ENCODE measurements at places on chromosomes 3 and 15.

DNA sequence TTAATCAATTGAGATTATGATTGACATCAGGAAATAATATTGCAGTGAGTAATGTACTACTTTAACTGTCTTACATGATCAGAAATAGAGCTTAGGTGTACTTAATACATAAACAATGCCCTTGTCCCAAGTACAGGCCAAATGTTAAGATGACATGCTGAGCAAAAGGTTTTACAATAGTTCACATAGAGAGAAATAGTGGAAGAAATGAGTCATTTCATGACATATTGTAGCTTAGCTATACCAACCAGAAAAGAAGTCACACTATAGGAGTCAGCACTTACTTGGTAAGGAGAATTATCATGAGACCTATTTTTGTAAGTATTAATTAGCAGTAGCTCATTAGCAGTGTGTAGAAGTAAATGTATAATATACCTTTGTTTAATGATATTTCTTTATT is 96.4 kb upstream of the NANOGP8 start:
- DNase-seq: no peak

DNA sequence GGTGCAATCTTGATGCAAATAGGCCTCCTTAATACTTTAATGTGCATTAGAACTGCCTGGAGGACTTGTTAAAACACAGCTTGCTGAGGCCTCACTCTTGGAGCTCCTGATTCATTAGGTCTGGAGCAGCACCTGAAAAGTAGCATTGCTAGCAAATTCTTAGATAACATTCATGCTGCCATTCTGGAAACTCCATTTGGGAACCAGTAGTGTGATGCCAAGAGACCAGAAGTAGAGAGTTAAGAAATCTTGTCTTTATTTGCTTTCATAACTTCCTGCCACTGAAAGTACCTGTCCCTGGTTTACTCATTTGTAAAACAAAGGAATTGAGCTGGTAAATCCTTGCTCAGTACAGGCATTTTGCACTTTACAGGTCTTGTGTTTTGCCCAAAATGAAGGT is 72.0 kb downstream of the RAP2B start:
- no peak for DNase-seq

DNA sequence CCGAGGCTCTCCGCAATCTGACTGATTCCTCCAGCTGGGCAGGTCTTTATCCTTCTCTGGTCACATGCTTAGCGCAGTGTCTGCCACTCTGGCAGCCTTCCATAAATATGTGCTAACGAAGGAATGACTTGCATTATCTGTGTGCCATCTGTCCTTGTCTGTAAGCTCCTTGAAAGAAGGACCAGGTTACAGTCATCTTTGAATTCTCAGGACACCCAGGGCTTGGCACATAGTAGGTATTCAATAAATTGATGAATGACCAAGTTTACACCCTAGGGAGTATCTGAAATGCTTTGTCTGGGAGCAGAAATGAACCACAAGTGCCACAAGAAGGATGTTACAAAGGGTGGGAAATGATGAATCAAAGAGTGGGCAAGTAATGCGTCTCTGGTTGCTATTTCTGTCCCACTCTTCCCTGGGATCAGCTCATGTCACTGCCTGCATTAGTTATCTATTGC is 16.5 kb upstream of the FAM3D start:
- DNase-seq: no peak

GRCh38 chr15:77139312-77139711 is 68.4 kb upstream of the TSPAN3 start:
- no peak for DNase-seq

DNA sequence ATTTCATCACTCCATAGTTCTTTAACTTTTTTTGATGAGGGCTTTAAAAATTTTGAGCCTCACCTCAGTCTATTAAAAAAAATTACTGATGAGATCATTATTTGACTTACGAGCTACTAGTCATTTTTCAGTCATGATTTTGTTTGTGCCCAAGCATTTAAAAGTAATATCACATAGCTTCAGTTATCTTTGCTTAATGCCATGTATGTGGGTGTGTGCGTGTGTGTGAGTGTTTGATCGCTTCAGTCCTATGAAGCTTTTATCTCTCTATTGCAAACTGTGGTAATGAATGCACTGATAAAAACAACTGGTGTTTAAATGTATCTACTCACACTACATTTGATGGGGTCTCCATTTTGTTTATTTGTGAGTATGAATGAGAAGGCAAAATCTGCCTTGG is 49.8 kb downstream of the RSRC1 start:
- DNase-seq: no peak

- no peak for DNase-seq
Measured at GRCh38 chr15:36632226-36632625, 52.8 kb downstream of the CDIN1 start.

GRCh38 chr15:95987299-95987698 is 343.2 kb upstream of the NR2F2 start:
- no peak for DNase-seq

GRCh38 chr15:40466426-40467260 is 4.1 kb upstream of the CHST14 start:
- no peak for DNase-seq

DNA sequence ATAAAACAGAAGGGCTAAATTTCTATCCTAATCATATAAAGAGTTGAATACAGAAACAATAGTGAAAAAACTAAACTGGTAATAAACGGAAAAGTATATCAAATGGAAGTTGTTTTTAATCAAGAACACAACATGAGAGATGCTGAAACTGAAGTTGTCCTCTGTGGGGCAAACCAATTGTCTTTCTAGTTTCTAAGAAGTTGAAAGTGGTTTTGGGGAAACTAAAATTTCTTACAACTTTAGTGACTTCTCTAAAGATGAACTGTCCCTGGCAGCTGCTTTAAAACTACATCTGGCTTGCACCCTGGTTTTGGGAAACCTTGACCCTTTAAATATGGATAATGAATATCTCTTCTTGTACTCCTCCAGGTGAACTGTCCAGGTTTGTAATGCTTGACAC is 155.6 kb downstream of the ADAM10 start:
- no peak for DNase-seq

- peak; percentile 90 for DNase-seq
Measured at GRCh38 chr3:59049671-59050331, at the start of gene CFAP20DC. CFAP20DC (minus strand) TSS chr3:59050025; CDS start chr3:59049631, 394 bp downstream.

DNA sequence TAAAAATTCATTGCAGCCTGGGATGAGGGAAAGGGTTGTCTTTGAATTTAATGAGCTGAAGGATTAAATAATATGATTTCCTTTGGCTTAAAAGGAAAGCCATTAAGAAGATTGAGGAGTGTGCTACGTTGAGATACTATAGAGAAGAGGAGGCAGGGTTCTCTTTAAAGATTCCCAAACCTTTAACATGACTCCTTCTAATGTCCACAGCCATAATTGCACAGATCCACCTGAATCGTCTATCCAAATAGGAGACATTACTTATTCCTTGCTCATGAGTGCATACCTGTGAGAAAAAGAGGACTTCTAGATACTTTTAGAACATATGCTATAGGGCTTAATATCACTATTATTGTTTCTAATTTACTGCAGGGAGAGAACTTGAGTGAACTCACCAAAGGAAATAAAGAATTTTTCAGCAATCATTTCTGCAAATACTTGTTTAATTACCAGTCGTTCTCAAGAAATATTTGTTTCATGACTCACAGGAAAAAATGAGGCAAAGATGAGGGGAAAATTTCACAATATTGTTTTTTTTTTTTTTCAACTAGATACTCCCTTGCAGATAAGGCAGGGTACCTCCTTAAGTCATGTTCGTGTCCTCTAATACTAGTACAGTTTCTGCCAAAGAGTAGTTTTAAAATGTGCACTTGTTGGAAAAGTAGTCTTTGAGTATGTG is 8.9 kb upstream of the SUCNR1 start:
- no peak for DNase-seq

- no peak for DNase-seq
Measured at GRCh38 chr3:171488479-171488878, 28.3 kb upstream of the TNIK start.

DNA sequence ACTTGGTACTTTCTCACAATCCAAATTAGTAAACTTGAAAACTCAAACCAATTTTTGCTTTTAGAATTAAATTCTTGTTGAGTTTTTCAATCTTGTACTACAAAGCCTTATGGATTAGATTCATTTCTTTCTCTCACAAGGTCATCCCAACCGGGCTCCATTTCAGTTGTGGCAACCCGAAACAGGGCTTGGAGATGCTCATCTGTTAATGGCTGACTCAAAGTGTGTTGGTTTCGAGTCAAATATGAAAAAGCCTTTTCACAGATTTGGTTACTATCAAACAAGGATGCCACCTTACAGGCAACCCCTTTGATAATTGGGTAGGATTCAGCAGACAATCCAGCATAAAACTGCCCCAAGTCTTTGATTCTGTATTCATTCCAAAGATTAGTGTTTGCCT is 1.8 kb downstream of the EPM2AIP1 start:
- DNase-seq: no peak

GRCh38 chr15:34102175-34102925 is 467 bp downstream of the PGBD4 start:
- DNase-seq: no peak

DNA sequence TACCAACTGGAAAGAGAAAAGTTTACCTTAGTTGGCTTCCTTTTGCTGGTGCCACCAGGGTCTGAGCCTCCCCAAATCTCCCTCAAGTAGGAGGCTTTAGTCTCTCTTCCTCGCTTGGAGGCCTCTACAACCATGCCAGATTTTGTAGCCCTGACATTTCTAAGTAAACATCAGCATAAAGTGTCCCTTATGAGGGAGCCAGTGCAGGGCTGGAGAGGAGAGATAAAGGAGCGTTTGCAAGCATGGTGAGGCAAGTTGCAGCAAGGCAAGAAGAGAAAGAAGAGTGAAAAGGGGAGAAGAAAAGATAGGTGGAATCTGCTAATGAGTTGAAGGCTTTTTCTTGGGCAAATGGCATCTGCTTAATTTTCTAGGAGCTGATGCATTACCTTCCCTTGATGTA is 82.7 kb upstream of the FNDC3B start:
- DNase-seq: no peak

DNA sequence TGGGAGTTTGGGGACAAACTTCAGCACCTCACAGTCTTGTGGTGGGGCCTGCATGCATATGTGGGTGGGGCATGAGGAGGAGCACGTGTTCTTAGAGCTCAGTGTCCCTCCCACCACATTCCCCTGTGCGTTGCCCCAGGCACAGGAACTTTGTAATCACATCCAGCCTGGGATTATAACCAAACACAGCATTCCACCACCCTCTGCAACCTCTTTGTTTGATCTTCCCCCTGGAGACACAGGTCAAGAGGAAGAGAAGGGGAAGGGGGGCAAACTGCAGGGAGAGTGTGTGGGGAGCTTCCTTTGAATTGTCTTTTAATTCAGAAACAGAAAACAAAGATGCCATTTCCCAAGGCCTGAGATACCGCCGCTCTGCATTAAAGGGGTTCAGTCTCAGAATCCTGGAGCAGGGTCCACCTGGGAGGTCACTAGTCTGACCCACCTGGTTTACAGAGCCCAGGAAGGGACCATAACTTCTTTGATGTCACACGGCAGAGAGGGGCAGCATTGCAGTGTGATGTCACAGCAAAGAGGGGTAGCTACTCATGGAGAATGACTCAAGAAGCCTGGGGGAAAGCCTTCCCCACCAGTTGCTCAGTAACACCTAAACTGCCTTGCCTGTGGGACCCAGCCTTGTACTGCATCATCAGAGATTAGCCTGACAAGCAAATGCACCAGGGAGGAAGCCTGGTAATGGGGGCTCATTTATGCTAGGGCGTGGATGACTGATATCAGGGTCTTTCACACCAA is 106.3 kb upstream of the RNU6-1 start:
- no peak for DNase-seq

- DNase-seq: peak; percentile 6
Measured at GRCh38 chr15:62254137-62254934, 89.3 kb upstream of the C2CD4B start.

GRCh38 chr3:120503727-120504616 is 53.2 kb upstream of the FSTL1 start:
- no peak for DNase-seq

GRCh38 chr15:52220251-52220650 is 29.1 kb upstream of the GNB5 start:
- no peak for DNase-seq

- DNase-seq: no peak
Measured at GRCh38 chr15:32861761-32862160, 144.0 kb downstream of the GREM1 start.

DNA sequence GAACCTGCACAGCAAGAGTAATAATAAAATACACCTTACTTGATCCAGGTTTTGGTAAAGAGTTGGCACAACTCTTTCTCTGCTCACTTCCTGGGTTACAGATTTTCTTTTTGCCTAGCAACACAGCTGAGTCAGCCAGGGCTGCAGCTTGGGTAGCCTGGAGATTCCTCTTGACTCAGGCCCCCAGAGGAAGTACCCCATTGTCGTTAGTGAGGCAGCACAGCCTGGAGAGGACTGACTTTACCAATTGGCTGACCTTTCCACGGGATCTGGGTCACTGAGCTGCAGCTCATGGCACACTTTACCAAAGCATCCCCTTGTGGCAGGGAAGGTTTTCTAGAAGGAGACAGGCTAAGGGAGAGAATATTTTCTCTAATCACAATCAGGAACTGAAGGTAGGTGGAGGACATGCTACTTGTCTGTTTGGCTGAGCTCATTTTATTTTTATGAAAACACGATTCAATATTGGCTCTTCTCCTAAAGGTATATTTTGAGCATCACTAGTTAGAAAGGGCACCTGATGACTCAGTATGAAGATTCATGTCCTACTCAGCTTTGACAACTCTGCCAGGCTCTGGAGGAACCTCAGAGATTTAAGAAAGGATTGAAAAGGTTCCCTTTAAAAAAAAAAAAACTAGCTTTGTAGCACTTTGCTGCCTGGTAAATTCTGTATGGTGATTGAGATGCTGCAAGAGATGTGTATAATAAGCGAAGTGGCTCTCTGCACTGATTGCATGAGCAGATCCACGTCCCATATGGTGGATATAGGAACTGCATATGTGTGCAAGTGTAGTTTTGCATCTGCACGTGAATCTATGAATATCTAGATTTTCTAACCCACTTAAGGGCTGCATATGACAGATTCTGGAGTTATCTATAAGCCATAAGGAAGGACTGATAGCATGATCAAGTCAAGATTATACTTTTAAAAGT is 124.8 kb downstream of the CHDH start:
- DNase-seq: no peak

- DNase-seq: no peak
Measured at GRCh38 chr3:134693226-134693625, 42.4 kb upstream of the KY start.

DNA sequence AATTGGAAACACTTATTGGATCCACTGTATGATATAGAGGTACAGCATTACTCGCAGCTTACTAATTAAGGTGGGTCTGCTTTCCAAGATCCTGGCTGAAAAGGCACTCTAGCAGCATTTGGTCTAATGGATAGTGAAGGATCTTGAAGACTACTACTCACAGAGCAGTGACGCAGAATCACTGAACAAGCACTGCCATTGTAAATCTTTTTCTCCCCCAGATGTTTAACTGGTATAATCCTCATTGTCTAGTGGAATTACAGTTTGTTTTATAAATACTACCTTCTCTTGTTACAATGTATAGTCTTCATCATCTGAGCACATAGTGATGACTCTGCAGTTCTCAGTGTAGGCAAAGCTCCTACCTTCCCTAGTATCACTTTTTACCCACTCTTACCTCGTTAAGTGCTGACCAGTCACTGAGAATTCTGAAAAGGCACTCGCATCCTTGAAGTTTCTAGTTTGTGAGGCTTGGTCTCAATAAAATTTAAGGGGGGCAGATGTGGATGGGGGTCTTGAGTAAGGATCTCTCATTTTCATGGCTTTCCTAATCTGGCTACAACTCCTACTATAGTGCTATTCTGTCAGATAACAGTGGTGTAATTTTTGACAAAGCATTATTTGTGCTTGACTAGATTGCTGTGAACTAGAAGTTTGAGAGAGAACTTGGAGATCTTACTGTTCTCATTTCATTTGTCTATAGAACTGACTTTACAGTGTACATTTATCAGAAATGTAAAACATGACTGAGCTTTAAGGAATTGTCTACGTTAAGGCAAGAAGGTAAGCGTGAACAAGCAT is 23.2 kb downstream of the MAPK6 start:
- DNase-seq: no peak

All from urinary bladder (tissue), 4 donors.